ENCODE measurements at places on chromosomes 12 and 14.

DNA sequence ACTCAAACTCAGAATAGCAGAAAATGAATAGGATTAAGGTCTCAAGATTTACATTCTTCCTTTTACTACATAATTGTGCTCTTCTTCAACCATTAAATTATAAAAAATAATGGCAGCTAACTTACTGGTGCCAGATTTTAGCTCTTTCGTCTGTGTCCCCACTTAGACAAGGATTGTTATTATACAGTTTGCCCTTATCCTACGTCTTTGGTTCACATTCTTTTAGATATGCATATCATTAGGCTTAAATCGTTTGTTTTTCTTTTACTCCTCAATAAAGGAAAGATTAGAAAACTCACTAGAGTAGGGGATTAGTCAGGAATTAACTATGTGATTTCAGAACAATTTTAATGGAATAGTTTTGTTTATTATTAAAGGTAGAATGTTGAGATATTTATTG, 129.6 kb upstream of the GARIN2 start:
- DNase-seq, result no peak

DNA sequence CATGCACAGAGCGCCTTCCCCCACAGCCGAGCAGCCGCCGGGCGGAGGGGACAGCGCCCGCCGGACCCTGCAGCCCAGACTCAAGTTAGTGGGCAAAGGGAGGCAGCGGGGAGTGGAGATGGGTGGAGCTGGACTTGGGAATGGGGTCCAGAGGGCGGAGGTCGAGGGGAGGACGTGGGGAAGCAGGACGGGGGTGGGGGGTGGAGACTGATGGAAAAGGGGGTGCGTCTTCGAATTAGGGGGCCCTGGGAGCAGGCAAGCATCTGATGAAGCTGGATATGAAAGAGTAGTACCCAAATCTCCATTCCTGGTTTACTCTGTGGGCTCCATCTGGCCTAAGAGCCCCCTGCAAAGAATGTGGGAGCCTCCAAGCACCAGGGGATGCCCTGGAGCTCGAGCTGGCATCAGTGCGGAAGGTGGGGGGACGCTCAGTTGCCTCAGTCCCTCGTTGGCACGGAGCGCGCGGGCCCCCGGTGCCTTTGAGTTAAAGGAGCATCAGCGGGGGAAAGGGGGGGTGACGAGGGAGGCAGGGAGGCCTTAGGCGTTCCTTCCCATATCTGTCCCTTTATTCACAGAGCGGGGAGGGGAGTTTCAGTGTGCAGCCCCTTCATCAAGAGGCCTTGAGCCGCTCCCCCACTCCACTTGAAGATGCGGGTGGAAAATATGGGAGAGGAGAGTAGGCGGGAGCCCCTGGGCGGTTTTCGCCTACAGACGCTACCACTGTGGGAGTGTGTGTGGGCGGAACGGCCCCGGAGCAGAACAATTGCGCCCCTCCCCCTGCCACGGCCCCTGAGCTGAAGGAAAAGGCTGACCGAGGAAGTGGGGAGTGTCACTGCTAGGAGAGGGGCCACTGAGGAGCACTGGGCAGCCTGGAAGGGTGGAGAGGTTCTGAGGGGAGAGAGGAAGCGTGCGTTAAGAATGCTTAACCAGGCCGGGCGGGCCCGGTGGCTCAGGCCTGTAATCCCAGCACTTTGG, 644 bp downstream of the NAB2 start:
- DNase-seq, result peak; percentile 88

DNA sequence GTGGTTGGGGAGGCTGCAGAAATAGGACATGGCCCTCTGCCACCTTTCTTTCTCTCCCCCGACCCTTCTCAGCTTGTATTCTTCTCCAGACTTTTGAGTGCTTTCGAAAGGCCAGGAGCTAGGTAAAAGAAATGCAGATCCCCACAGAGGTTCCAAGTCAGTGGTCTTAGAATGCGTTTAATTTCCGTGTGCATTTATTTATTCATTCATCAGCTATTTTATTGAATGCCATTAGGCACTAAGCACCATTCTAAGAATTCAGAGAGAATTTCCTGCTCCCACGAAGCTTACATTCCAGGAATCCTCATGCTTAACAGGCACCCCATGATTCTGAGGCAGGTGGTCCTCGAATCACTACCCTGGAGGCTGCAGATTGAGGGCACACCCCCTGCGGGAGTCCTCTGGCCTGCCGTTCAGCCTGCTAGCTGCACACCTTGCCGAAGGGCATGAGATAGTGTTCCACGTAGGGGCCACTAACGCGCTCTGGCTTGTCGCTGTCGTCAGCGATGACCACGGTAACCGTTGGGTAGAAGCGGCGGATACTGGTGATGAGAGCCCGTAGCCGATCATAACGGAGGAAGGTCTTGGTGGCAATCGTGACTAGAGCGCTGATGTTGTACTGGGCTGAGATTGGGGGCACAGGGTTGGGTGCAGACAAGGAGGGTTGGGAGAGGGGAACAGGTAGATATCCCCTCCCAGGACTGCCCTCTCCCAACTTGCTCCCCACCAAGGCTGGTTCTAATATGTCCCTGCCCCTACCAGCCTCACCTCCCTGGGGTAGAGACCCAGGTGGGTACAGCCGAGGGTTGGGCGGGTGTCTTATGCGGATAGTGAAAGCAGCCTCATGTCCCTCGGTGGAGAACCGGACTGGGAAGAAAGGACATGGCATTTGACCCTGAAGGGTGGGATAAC, 4.5 kb downstream of the B4GALNT1 start:
- DNase-seq, result no peak

DNA sequence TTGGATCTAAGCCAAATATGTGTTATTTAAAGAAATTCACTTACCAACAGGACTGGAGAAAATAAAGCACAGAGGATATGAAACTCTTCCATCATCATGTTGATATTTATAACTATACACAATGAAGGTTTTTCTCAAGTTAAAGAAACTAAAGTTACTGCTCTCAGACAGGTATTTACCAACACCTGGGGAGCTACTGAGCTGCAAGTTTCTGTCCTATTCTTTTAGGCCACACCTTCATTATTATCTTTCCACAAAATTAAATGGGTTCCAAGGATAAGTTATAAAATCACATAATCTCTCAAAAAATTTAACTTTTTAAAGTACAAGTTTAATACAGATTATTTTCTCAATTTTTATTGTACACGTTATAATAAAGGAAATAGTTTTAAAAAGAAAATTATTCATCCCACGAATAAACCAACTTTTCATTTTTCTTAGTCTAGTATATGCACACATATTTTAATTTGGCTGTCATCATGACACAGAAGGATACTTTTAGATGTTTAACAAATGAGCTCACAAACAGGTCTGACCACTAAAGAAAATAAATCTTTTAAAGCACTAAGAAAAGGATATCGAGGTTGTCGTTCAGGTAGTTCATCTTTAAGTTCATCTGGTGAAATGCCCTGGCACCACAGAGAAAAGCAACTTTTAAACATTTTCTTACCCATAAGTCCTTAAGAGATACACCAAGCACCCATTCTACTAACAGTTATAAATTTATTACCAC, 7.8 kb downstream of the GMFB start:
- DNase-seq, result no peak

- no peak for DNase-seq
Observed at GRCh38 chr14:63492391-63492790, 50.8 kb downstream of the PPP2R5E start.

DNA sequence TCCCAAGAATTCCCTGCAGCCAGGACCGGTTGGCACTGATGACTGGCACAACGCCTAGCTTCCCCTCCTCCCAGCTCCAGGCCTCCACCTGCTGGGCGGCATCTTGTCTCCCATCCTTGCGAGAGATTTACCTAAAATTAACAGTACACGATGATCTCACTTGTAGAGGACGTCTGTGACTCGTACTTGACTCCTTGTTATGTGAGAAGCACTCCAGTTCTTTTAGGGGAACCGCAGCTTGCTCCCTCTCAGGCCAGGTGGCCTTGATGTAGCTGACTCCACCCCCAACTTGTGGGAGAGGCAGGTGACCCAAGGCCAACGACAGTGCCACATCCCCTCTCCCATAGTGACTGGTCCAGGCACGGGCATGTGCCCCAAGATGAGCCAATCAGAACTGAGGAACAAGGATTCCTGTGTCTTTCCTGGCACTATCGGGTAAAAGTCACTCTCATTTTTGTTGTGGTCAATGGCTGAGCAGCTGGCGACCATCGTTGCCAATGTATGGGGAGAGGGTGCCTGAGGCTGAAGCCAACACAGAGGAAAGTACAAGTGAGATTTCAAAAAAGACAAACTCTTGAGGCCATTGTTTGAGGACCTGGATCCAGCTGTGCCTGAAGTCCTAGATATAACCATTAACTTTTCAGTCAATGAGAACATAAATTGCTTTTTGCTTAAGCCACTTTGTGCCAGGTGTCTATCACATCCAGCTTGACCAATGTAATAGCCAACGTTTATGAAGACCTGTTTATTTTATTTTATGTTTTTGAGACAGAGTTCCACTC, 208.7 kb downstream of the RBM19 start:
- no peak for DNase-seq

DNA sequence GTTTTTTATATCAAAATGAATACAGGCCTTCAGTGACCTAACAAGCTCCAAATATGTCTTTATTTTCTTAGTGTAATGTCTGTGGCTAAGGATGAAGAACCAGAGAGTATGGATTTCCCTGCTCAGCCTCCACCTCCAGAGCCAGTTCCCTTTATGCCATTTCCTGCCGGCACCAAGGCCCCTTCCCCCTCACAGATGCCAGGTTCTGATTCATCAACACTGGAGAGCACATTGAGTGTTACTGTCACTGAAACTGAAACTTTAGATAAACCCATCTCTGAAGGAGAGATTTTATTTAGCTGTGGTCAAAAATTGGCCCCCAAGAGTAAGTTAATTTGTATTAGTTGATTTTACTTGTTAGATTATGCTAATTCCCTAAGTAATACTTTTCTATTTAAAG, 61.0 kb downstream of the KIAA0586 start:
- peak; percentile 44 for DNase-seq

DNA sequence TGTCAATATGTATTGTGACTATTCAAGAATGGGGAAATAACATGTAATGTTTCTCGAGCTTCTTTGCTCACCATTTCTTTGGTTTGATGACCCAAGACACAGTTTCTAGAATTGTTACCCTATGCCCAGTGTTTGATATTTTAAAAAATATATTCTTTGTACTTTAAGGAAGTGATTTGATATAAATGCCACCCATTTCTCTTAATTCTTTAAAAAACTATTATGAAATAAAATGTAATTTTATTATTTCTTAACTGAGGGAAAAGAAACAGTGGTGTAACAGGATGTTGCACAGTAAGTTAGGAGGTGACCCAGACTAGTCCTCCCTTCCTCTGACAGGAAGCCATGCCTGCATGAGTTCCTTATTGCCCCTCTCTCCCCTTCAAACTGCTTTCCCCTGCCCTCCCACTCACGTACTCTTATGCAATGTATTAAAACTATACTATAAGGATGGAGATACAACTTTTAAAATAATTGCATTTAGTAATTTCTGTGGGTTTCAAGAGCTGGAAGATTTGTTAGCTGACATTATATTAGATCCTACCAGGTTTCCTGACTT, 279.4 kb downstream of the TMTC2 start:
- peak; percentile 85 for DNase-seq

DNA sequence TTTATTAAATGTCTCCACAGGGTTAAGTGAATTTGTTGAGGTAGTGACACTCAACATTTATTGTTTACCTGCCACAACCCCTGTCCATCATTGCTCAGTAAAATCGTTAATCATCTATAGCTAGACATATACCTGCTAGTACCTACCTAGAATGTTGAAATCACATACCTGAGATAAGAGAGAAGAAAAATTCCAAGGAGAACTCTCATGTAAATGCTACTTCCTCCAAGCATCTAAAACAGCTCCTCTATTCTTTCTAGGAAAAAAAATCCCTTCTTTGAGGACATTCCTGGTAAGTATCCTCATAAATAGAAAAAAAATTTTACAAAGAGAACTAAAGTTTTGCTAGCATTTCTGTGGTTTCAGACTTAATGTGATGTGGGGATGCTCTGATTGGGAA, 325.1 kb downstream of the DAD1 start:
- no peak for DNase-seq

GRCh38 chr12:1692895-1693610, 2.2 kb downstream of the ADIPOR2 start:
- peak; percentile 70 for DNase-seq

DNA sequence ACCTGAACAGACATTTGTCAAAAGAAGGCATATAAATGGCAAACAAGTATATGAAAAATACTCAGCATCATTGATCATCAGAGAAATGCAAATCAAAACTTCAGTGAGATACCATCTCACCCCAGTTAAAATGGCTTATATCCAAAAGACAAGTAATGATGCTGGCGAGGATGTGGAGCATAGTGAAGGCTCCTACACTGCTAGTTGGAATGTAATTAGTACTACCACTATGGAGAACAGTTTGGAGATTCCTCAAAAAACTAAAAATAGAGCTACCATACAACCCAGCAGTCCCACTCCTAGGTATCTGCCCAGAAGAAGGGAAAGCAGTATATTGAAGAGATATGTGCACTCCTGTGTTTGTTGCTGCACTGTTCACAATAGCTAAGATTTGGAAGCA, 146.1 kb downstream of the TGFB3 start:
- DNase-seq, result no peak

DNA sequence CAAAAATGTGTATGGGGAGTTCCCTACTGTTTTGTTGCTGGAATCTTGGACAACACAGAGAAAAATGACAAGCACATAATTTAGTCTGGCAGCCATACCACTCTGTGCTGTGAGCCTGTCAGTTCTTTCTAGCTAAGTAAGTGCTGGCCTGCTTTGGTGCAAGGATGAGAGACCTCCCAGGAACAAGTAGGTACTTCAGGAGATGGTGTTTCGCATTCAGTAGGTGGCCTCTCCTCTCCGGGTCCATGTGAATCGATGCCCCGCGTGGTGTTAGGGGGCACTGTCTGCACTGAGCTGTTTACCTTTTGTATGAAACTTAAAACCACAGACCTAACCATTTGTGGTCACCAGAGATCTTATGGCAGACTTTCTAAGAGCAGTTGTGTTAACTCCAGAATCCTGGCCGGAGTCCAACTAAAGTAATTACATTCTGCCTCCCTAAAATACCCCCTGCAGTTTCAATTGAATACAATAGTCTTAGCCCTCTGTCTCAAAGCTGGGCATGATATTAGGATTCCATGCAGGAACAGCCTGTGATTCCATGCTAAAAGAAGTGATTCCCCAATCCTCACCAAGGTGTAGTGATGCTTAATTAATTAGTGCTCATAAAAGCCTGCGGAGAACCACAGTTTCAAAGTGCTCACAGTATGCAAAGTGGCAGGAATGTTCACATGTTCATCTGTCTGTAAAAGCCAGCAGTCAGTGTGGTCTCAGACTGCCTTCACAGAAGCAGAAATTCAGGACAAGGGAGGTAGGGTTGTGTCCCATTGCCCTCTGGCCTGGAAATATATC, 64.2 kb downstream of the LLPH start:
- peak; percentile 83 for DNase-seq

DNA sequence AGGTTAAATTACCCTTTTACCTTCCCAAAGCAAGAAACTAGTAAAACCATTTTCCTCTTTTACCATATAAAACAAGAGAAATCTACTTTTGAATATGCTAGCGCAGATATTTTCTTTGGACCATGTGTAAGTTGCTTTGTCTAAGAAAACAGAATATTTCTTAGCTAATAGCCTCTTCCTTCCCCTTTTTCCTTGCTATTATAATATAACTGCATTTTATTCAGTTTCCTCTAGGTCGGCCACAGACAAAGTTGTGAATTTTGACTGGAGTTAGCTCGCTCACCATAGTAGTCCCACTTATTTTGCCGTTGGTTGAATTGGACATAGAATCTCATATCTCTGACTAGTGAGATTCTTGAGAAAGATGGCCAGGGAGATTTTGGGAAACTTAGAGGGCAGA, 115.6 kb downstream of the PLEKHA5 start:
- peak; percentile 52 for DNase-seq

GRCh38 chr12:3624273-3624672, 128.6 kb downstream of the CRACR2A start:
- DNase-seq, result no peak

Data from KBM-7 (cell line).